Hepatocyte (in vitro differentiated cells): ENCODE measurements at places on chromosomes 1 and 21. TPM values are rescaled to one million over a fixed set of nuclear protein-coding genes. Genes with fewer than 3 reads are reported as not detected.

Gene LCE1C
- not detected in 2 replicates for total RNA-seq

Gene KCNE2
- 2.9 and 4.9 TPM in 2 replicates for total RNA-seq

Gene RNF220
- total RNA-seq, result 79.9 and 117 TPM in 2 replicates

Gene CCDC181
- 0.52 and 1.3 TPM in 2 replicates for total RNA-seq

Gene SYPL2
- 2.0 and 2.1 TPM in 2 replicates for total RNA-seq

Gene VPS72
- total RNA-seq, result 46.0 and 48.1 TPM in 2 replicates

Gene OR2T33
- total RNA-seq, result not detected in 2 replicates

Gene MPZ
- 0.80 and 2.1 TPM in 2 replicates for total RNA-seq

DNA sequence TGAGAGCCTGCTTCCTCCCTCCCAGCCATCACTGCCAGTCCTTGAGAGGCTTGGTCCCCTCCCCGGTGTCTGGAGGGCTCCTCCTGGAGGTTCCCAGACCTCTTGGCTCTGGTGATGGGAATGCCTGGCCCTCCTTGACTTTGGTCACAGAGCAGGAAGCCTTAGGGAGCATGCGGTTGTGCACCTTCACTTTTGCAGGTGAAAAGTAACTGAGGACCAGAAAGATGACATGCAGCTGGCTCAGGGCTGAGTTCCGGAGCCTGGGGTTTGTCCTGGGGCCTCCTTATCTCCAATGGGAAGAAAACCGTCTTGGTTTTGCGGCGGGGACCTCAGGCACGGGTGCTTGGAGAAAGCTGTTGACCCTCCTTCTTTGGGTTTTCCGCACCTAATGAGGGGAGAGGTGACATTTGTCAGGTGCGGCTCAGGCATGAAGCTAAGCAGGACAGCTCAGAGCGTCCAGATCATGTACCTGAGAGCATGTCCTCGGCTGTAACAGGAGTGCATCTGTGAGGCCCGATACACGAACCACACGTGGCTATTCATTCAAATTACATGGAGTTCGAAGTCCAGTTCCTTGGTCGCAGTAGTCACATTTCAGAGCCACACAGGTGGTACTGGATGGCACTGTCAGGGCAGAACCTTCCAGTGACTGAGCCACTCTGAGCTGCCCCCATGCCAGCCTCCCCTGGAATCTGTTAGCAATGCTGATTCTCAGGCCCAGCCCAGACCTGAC is 608 bp upstream of the MX2 start:
- no peak overlapping the region for H3K4me3 ChIP-seq
- H3K36me3 ChIP-seq, result no peaks in the 10 kb centered on the region
- DNase-seq, result no peak

GRCh38 chr1:31182352-31182751 is 57.3 kb downstream of the NKAIN1 start:
- DNase-seq, result peak; percentile 95
- no peaks in the 10 kb centered on the region for H3K36me3 ChIP-seq
- peak overlapping the region; percentile 33 for H3K27ac ChIP-seq
- H3K4me1 ChIP-seq, result peaks cover 13% of the 10 kb centered on the region

DNA sequence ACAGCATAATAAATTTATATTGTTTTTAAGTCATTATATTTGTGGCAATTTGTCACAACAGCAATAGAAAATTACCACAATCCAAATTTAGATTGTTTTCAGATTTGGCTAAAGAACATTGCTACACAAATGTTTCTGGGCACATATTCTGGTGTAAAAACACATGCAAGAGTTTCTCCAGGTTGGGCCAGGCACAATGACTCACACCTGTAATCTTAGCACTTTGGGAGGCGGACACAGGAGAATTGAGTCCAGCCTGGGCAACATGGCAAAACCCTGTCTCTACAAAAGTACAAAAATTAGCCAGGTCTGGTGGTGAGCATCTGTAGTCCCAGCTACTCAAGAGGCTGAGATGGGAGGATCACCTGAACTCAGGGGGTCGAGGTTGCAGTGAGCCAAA is 8.4 kb downstream of the ERO1B start:
- no peak overlapping the region for H3K27ac ChIP-seq
- DNase-seq, result no peak
- H3K36me3 ChIP-seq, result no peaks in the 10 kb centered on the region
- peaks cover 4% of the 10 kb centered on the region for H3K27me3 ChIP-seq

GRCh38 chr1:245026247-245026646 is 128.5 kb upstream of the KIF26B start:
- DNase-seq, result no peak
- no peaks in the 10 kb centered on the region for H3K27me3 ChIP-seq
- no peaks in the 10 kb centered on the region for H3K4me1 ChIP-seq
- H3K36me3 ChIP-seq, result no peaks in the 10 kb centered on the region

DNA sequence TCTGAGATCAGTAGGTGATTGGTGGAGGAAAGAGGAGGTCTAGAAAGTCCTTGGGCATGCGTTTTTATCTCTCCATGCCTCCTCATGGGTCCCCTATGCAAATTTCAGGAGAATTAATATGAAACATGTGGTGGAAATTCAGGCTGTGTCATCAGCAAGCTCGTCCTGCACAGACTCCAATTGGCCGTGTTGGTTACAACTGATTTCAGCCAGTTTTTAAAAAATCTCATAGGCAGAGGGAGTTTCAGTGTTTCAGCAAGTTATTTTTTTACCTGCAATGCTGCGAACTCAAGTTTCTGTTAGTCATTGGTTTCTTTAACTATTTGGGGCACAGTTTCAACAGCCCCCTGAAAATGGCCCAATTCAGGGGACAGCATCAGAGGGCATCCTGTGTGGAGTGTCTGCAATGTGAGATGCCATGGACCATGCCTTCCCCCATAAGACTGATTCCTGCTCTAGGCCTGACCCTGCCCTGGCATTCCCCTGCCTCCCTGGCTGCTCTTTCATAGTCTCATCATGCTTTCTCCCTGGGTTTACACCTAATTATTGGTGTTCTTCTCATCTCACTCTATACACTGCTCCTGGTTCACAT is 59.9 kb downstream of the C1orf198 start:
- no peak for DNase-seq
- no peaks in the 10 kb centered on the region for H3K27me3 ChIP-seq
- H3K36me3 ChIP-seq, result no peaks in the 10 kb centered on the region
- no peak overlapping the region for H3K4me3 ChIP-seq
- peak overlapping the region; percentile 63 for H3K27ac ChIP-seq

DNA sequence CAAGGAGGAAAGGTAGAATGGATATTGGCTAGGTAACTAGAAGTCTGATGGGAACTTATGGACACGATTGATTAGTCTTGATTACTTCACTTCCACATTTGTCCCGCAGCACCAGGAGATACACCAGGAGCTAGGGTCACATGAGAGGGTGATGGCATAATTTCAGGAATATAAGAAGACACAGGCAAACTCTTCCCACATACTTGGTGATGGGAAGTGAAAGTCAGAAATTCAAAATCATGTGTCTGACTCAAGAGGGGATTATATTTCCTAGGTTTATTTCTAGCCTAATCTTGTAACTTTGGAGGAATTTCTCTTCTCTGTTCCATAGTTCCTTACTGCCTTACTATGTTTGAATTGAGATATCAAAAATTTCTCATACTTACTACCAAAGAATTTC is 185.0 kb downstream of the PBX1 start:
- H3K4me1 ChIP-seq, result peaks cover 15% of the 10 kb centered on the region
- H3K4me3 ChIP-seq, result no peak overlapping the region
- no peak overlapping the region for H3K27ac ChIP-seq
- no peak for DNase-seq

- H3K4me1 ChIP-seq, result no peaks in the 10 kb centered on the region
- no peak for DNase-seq
- H3K27ac ChIP-seq, result no peak overlapping the region
- no peaks in the 10 kb centered on the region for H3K36me3 ChIP-seq
- H3K4me3 ChIP-seq, result no peak overlapping the region
- H3K27me3 ChIP-seq, result no peaks in the 10 kb centered on the region
Observed at GRCh38 chr1:92458146-92458545, 28.6 kb downstream of the GFI1 start.

- H3K4me1 ChIP-seq, result no peaks in the 10 kb centered on the region
- DNase-seq, result no peak
- no peaks in the 10 kb centered on the region for H3K36me3 ChIP-seq
- H3K27ac ChIP-seq, result no peak overlapping the region
Observed at GRCh38 chr1:154485106-154485505, 16.9 kb upstream of the TDRD10 start.
